ENCODE measurements at places on chromosomes 4 and X.
A peak's percentile ranks its signal among the peaks of the same experiment; 100 is the strongest.

- no peak for DNase-seq
Measured at GRCh38 chr4:182576601-182577289, 333.5 kb downstream of the TENM3 start.

DNA sequence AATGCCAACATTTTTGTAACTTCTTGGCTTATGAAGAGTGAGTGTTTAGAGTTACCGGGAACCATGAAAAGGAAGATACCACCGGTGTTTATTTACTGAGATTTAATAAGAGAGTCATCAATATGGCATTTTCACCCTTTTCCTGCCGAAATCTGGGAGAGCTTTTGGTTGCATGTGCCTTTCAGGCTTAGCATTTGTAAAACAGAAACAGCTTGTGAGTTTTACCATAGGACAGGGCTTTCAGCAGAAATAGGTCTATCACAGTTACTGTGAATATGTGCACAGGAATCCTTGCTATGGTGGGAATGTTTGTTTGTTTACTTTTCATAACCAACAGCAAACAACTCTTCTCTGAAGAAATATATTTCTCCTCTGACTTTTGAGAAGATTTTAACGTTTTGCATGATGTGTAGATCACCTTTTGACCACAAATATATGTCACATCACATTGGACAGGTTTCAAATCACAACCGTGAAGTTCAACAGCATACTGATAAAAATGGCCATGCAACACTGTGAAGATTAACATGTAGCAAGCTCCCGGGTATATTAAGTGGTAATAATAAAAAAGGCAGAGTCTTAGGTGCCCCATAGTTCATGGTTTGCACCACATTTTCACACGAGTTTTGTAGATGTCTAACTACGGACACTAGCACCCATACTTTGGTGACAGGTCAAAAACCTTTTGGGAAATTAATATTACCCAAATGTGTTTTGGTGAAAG, 21.3 kb downstream of the ARHGAP24 start:
- no peak for DNase-seq

GRCh38 chr4:52231526-52231925, 180.4 kb downstream of the SPATA18 start:
- DNase-seq, result no peak

- DNase-seq, result no peak
Measured at GRCh38 chr4:106494066-106494465, 125.5 kb upstream of the GIMD1 start.

DNA sequence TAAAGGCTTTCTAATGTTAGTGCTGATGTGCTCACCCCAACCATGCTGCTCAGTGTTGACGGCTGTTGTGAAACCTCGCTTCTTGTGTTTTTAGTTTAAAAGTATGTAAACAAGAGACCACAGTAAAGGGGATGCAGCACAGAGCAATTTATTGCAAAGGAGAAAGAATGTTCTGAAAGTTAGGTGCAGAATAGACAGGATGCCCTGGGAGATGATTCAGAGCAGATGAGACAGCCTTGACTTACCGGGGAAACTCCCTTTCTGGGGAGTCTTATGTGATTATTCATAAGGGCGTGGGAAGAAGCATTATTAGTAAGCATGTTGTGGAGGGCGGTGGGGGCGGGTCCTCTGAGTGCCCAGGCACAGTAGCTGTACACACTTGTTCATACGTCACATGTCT, 47.7 kb downstream of the EVC start:
- DNase-seq, result peak; percentile 72

GRCh38 chrX:39836802-39837420, 260.8 kb downstream of the BCOR start:
- DNase-seq, result no peak

GRCh38 chrX:132015875-132016274, 7.2 kb upstream of the STK26 start:
- DNase-seq, result no peak

DNA sequence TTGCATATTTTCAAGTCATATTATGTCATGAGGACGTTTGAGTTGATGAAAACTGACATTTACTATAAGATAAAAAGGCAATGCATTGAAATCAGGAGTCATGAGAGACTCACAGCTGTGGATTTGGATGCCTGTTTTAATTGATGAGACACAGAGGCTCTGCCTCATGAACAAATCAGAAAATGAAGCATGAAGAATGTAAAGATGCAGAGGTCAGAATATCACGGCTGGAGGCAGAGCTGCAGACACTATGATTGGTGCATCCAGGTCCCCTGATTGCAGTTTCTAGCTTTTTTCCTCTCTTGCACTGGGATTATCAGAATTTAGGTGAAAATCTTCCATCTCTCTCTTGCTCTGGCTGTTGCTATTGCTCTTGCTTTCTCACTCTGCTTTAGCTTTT, 74.7 kb downstream of the FAM47B start:
- DNase-seq, result no peak

DNA sequence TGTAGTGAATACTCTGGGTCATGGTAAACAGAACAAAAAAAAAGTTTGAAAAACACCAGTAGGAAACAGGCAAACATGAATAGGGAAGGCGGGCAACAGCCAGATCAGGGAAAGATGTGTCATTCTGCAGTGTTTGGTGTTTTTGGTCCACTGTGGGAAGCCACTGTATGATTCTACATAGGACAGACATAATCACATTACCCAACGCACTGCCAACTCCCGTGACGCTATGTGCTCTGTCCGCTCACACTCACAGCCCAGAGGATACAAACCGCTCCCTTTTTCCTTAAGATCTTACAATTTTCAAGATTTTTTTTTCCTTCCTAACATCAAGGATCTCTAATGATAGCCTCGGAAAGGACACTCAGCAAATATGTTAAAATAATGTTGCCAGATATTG, 59.3 kb downstream of the HADH start:
- no peak for DNase-seq

- DNase-seq, result no peak
Measured at GRCh38 chr4:98909646-98910401, 19.1 kb downstream of the EIF4E start.

- no peak for DNase-seq
Measured at GRCh38 chr4:161519611-161520010, 644.2 kb downstream of the FSTL5 start.

DNA sequence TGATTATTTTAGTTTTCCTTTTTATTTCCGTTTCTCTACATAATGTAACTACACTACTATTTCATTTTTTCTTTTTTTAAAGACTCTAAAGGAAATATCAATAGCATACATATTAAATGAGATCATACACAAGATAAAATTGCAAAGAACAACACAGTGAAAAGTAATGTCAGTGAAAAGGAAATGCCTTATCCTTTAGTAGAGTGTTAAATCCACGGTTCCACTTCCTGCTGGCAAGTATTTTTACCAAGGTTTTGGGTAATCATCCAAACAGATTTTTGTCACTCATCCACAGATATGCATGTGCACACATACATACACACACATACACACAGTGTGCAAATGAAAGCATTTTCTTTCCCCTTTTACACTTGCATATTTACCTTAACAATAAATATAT, 548.9 kb downstream of the PPP4R3C start:
- no peak for DNase-seq

- no peak for DNase-seq
Measured at GRCh38 chr4:41620594-41621256, 82.8 kb downstream of the LIMCH1 start.

DNA sequence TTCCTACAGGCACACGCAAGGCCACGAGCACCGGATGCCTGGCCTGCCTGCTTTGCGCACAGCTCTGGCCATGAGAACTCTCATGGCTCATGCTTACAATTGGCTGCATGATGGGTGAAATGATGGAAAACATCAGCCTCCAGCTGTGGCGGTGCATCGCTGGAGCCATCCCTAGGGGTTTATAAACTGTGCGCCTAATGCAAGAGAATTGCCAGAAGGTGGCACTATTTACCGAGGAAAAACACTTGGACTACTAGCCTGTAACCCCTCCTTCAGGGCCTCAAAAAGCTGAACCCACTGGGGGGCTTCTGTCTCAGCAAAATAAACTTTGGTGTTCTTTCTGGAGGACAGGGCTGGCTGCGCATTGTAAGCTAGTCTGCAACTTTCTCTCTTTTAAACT, 51.9 kb downstream of the PHKA2 start:
- no peak for DNase-seq

GRCh38 chrX:119605464-119606279, 552 bp downstream of the NKRF start:
- DNase-seq, result peak; percentile 33

DNA sequence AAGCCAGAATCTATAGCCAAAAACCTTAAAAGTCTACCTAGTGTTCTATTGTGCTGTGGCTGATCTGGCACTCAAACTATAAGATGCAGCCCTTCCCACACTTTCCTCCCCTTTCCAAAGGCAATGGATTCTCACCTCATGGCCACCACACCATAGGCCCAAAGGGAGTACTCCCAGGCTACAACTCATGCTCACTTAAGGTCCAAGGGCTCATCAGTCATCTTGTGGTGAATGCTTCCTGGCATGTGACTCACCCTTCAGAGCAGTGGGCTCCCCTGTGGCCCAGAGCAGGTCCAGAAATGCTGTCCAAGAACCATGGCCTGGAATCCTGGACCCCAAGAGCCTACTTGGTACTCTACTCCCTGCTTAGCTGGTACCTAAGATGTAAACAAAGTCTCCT, 181.0 kb downstream of the CHRDL1 start:
- DNase-seq, result no peak

DNA sequence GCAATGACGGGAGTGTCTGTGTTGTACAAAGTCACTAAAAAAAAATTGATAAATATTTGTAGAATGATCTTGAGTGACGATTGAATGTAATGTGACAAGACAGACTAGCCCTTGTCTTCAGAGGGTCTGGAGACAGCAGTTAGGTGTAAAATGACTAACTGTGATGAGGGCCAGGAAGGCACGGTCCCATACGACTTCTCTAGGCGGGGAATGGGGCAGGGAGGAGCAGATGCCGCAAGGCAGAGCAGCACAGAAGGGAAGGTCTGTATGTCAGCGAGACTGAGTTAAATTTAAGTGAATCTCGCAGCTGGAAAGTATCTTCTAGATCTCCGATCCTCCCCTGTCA, 405 bp downstream of the CENPE start:
- DNase-seq, result no peak

- no peak for DNase-seq
Measured at GRCh38 chr4:147103403-147103946, 157.8 kb upstream of the TTC29 start.

DNA sequence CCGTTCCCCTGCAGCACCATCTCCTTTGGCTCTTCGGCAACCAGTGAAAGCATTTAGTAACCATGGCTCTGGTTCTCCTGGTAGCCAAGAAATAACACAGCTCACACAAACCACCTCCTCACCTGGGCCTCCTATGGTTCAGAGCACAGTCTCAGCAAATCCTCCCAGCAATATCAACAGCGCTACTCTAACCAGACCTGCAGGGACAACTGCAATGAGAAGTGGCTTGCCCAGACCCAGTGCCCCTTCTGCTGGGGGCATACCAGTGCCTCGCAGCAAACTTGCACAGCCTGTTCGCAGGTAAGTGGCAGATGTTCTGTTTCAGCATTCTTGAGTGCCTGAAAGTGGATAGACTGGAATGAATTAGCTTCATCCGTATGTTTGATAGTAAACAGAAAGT, 63.0 kb upstream of the SLC10A4 start:
- DNase-seq, result no peak

- no peak for DNase-seq
Measured at GRCh38 chr4:26786916-26787315, 73.7 kb upstream of the STIM2 start.

DNA sequence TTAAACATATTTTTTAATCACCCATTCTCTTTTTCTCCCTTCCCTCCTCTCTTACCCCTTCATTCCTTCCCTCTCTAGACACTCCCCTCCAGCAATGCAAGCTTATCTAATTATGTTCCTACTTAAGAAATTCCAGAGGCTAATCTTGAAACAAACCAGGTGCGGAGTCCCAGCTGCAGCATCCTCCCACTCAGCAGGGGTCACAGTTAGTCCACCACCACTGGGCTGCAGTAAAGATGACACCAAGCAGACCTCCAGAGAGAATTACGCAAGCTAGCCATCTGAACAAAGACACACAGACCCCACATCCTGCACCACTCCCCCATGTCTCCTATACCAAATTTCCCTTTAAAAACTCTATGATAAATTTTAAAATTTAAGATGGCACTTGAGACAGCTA, 13.9 kb upstream of the SEC24B start:
- no peak for DNase-seq

DNA sequence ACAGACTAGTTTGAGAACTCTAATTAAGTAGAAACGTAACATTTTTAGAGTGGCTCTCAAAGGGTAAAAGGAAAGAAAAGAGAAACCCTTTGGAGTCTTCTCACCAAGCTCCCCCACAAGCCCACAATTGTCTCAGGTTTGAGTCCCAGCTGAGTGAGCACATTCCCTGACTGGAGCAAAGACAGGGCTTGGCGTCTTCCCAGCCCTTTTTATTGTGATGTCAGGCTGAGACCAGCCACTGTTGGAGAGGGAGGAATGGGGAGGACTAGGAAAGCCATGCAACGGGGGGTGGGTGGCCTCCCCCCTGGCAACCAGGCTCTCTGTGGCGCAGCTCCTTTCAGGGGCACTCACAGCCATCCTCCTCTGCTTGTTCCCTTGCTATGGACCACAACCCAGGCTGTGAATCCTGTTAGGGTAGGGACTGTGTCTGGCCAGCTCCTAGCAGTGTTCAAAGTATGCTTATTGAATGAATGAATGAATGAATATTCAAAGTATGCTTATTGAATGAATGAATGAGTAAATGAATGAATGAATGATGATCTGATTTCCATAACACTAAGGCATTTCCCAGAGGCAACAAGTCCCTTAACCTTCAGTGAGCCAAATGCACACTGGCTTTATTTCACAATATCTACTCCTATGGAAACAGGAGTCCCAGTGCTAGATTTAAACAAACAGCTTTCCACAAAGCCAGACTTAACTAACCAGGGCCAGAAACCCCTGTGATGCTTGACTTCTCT, 413.3 kb downstream of the MID1IP1 start:
- no peak for DNase-seq

GRCh38 chrX:1164322-1165288, 47.8 kb downstream of the CRLF2 start:
- no peak for DNase-seq

- no peak for DNase-seq
Measured at GRCh38 chrX:27575565-27575964, 14.6 kb upstream of the DCAF8L2 start.

Data from activated CD4-positive, alpha-beta T cell treated with anti-CD3 and anti-CD28 coated beads, Interleukin-2, amount 50 U/mL, for 48 hours (primary cell).